ENCODE measurements at places on chromosomes 11 and 22. TPM values are rescaled to one million over a fixed set of nuclear protein-coding genes. Genes with fewer than 3 reads are reported as not detected.

DNA sequence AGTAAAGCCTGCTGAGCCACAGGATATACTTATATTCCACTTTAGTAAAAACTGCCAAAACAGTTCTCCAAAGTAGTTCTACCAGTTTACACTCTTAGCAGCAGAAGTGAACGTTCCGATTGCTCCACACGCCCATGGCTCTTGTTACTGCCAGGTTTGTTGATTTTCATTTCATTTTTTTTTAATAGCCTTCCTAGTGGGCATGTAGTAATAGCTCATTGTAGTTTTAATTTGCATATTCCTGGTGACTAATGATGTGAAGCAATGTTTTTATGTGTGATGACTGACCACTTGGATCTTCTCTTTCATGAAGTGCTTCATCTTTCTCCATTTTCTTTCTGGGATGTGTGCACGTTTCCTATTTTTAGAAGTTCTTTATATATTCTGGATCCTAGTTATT lies 4.8 kb upstream of the C11orf97 start:
- no peak for DNase-seq

GRCh38 chr11:14336507-14337503 lies 22.2 kb downstream of the RRAS2 start:
- DNase-seq = peak; percentile 52

- DNase-seq = no peak
Measured at GRCh38 chr22:41709341-41709740, 10.0 kb downstream of the MEI1 start.

- no peak for DNase-seq
Measured at GRCh38 chr11:62721994-62722393, 5.3 kb downstream of the HNRNPUL2 start.

Gene CHCHD10
- total RNA-seq = 0.26 TPM

DNA sequence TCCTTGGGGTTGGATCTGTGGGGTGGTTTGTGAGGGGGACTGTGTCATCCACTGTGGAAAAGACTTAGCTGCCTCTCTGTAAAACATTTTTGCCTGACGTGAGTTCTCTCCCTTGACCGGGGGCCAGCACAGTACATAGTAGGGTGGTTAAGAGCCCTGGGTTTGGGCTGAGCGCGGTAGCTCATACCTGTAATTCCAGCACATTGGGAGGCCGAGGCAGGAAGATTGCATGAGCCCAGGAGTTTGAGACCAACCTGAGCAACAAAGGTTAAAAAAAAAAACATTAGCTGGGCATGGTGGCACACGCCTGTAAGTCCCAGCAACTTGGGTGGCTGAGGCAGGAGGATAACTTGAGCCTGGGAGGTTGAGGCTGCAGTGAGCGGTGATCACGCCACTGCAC lies 74.7 kb upstream of the WNT7B start:
- no peak for DNase-seq

- no peak for DNase-seq
Measured at GRCh38 chr22:45627489-45628233, 44.0 kb upstream of the ATXN10 start.

- peak; percentile 76 for DNase-seq
Measured at GRCh38 chr11:9575260-9576240, 2.1 kb downstream of the WEE1 start.

Gene OR51V1
- not detected for total RNA-seq

- peak; percentile 23 for DNase-seq
Measured at GRCh38 chr11:110490886-110491285, 61.1 kb downstream of the FDX1 start.

Gene FJX1
- total RNA-seq = 30.5 TPM

DNA sequence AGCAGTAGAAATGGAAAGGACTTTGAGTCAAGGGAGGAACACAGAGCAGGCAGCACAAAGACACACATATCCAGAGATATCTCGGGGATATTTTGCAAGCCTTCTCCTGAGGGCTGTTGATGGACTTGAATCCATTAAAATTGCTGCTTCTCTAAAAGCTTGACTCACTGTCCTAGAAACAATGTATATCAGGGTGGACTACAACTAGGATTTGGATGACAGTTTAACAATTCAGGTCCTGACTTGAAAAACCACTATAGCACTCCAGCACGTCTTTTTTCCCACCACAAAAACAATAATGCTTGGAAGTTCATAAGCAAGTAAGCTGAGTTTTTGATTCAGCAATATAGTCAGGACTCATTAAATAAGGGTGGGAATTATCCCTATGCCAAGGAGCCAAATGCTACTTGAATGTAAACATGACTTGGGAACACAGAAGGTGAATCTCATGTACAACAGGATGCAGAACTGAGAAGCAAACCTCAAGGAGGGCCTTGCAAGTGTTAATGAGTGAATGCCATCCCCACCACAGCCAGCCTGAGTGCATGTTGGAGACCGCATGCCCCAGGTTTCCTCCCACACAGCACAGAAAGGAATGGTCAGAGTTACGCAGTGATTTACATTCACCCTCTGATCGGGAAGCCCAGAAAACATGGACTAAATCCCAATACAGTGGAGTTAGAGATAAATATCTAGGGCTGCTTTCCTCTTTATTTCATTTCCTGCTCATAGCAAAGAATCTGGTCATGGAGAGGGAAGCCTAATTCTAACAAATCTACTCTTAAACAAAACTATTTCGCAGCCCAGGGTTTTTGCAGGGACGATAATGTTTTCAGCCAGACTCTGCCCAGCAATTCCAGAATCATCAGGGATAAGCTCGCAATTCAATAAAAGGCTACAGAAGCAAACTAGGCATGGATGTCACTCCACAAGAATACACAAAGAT lies 98.4 kb upstream of the OR9G4 start:
- DNase-seq = no peak

DNA sequence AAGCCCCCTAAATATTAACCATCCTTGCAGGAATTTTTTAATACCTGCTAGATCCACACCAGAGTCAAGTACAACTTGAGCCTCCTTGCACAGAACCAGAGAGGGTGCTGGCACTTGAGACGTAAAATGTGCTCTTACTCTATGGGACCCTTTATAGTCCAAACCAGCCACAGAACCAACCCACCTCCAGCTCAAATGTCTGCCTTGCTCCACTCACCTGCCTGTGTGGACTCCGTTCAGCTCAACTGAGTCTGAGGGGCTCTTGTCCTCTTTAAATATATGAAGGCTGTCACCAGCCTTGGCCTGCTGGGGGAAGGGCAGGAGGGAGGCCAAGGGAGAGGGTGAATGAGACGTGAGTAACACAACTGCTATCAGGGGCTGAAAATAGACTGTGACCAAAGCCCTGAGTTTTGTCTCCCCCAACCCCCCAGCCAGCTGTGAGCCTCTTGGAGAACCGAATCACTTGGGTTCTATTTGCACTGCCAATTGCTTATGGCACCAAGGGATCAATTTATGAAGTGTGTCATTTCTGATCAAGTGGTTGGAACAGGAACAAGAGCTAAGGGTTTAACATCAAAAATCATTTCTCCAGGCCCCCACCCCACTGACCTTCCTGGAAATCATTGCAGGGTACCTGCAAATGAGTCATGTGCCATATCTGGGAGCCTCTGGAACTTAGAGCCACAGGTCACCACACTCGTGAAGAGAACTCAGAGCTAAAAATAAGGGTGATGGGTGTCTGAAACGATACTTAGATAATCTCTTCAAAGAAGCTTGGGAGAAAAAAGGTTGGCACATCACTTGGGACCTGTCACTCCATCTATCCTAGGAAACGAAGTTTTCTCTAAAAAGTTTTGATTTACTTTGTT lies at the start of gene CSRP3:
TSS of gene CSRP3 (minus strand) at position 247 of the 869 bp plus-strand sequence. CDS start 9,535 bp downstream, outside the sequence.
- no peak for DNase-seq

- DNase-seq = no peak
Measured at GRCh38 chr11:70866834-70867233, 385.5 kb downstream of the SHANK2 start.

DNA sequence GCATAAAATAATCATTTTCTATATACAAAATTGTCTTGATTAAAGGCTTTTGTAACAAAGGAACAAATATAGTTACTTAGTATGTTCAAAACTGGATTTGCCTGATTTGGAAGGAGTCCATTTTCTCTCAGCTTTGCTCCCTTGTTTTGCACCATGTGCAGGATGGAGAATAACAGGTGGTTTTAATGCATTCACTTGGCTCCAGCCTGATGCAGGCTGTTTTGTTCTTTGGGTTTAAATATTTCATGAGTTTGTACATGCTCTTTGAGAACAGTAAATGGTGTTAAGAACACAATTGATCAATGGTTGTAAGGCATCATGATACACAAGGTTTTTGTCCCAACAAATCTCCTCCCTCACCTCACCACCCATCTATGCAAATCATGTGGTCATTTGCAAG lies 886.9 kb upstream of the CCDC90B start:
- no peak for DNase-seq

DNA sequence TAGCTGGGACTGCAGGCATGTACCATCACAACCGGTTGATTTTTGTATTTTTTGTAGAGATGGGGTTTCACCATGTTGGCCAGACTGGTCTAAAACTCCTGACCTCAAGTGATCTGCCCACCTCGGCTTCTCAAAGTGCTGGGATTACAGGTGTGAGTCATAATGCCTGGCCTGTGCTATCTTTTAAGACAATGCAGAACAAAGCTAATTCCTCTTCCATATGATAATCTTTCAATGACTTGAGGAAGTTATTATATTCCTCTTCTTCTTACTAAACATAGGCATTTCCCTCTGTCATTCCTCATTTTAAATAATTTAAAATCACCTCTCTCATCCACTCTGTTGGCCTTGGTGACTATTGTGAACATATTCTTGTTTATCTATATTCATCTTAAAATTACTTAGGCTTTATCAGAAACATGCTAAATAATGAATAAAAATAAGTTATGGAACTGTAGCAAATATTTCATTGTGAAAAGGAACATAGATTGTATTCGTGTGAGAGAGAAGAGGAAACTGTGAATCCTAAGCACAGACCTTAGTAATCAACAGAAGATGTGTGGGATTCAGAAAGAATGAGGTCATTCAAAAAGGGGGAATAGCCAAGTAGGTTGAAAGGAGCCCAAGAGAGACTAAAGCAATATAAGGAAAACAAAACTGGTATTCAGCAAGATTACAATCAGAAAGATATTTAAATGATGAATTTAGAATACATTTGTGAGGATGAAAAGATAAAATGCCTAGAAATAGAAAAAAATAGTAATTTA lies 269.4 kb downstream of the TTC28 start:
- DNase-seq = peak; percentile 24

DNA sequence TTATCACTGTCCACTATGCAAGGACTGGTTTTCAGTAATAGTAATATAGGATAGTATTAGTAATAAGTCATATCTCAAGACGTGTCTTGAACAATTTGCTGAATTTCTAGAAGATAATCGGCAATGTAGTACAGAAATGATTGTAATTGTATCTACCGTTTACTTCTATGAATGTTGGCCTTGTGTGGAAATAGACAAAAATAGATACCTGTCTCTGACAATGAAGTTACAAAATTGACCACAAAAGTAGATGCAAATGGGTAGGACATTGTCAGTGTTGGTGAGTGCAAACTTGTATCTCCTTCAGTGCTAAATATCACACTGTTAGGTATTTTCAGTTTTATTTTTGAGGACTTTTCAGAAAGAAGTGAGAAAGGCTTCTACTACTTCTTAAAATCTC lies 43.1 kb downstream of the SVIP start:
- DNase-seq = no peak

- no peak for DNase-seq
Measured at GRCh38 chr11:117282956-117283355, 8.2 kb upstream of the BACE1-AS start.

Gene IGSF22
- not detected for total RNA-seq

Gene FXYD6
- total RNA-seq = not detected

- DNase-seq = no peak
Measured at GRCh38 chr11:124672536-124673215, 863 bp downstream of the SIAE start.

DNA sequence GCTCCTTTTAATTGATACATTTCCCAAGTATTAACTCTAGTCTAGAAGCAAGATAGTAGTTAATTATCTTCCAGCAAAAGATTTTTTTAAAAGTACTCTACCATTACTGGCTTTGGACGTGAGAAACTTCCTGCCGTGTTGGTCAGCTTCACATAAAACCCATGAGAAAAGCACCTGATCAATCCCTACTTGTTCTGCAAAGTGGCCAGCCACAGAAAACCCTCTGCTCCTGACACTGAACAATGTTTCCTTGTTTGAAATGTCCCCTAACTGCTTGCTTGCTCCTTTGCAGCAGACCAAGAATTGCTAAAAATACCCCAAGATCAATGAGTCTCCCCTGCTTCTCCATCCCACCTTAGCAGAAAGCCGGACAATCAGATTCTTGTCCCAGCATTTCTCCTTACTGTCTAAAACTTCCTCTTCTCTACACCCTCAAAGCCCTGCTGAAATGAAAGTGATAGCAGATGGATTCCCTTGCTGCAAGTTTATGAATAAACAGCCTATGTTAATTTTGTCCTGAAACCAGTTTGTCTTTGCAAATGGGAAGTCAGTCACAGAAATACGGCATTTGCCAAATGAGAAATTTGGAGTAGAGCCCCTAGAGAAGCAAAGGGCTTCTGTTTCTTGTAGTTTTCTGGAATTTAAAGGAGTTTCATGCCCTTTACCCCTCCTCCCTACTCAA lies 207.1 kb upstream of the ARHGAP20 start:
- DNase-seq = no peak

GRCh38 chr22:49678842-49679170 lies 148.9 kb downstream of the BRD1 start:
- DNase-seq = no peak

- no peak for DNase-seq
Measured at GRCh38 chr11:43217849-43218248, 93.9 kb upstream of the API5 start.

- no peak for DNase-seq
Measured at GRCh38 chr11:8360086-8360828, 96.6 kb upstream of the LMO1 start.

GRCh38 chr22:23386822-23387580 lies 193.1 kb downstream of the IGLL1 start:
- no peak for DNase-seq

DNA sequence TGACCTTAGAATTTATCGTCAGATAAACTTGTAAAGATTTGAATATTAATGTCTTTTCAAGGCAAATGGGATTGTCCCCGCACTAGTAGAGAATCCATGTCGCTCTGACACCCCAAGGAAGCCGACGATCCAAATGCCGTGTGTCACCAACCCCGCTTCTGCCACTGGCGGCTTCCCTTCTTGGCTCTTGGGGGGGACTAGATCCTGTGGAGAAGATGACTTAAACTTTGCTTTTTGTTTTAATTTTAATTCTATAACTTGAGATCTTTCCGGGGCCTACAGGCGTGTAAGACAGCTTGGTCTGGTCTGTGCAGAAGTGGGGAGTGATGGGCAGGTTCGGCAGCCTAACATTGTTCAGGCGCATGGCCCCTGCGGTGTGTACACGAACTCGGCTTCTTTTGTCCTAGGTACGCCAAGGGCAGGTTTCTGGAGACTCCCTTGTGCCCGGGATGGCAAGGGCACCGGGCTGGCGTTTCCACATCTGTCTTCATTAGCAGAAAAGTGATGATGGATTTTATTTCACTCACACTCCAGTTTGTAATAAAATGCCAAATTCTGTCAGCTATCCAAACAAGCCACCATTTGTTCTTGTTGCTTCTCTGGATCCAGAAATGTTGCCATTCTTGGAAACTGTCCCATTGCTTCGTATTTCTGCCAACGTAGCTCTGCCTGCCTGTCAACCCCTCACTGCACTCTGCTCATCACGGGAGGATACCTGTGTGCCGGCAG lies 6.7 kb downstream of the YDJC start:
- no peak for DNase-seq

GRCh38 chr22:19848298-19849224 lies 6.1 kb downstream of the GNB1L start:
- peak; percentile 69 for DNase-seq

Gene COMMD9
- total RNA-seq = 130 TPM

Gene P4HA3
- total RNA-seq = not detected

Gene WNT11
- total RNA-seq = not detected

- no peak for DNase-seq
Measured at GRCh38 chr11:67364783-67365722, 8.3 kb downstream of the CLCF1 start.
